ENCODE measurements at places on chromosomes 3 and 15.

- no peak for DNase-seq
Measured at GRCh38 chr15:78880242-78880533, 7.5 kb downstream of the MORF4L1 start.

DNA sequence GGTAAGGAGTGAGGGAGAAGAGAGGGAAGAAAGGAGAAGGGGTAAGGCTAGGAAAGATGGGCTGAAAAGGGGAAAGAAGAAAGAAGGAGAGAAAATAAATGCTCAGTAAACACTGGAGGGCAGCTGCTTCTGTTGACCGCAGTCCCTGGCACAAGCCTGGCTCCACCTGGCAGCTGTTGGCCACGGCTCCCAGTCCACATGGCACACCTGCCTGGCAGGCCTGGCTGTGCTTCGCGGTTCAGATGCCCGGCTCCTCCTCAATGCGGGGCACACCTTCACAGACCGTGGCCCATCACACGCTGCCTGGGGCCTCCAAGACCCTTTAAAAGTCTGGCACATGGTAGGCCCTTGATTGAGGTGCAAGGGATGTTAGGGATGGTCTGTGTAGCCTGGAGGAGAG is 516.8 kb upstream of the PROK2 start:
- no peak for DNase-seq

DNA sequence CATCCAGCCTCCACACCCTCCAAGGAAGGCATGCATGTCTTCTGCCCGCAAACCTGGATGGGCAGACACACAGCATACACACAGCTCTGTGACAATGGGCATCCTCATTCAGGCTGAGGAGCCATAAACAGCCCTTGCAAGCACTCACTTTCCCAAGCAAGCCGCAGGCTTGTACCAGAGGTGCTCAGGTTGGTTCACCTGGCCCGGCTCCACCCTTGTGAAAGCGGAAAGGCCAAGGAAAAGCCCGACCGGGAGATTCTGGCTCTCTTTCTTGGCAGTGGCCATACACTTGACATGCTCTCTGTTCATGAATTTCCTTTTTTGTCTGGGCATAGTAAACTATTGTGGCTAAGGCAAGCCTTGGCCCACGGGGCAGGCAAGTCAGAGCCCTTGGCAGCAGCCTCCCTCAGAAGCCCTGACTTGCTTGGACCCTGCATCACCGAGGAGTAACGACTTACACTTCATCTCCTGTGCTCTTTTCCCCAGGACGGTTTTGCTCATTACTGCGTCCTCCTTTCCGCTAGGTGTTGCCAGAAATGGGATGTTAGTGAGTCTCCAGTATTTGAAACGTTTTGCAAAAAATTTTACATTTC is 74.6 kb upstream of the BNC1 start:
- no peak for DNase-seq

- no peak for DNase-seq
Measured at GRCh38 chr3:175495331-175495730, 636.2 kb downstream of the NAALADL2 start.

GRCh38 chr3:128282380-128283196 is 129.3 kb downstream of the EEFSEC start:
- DNase-seq, result no peak

- DNase-seq, result no peak
Measured at GRCh38 chr15:91946581-91947292, 93.2 kb downstream of the SLCO3A1 start.

- DNase-seq, result no peak
Measured at GRCh38 chr3:139110072-139110830, 65.6 kb upstream of the PRR23C start.

DNA sequence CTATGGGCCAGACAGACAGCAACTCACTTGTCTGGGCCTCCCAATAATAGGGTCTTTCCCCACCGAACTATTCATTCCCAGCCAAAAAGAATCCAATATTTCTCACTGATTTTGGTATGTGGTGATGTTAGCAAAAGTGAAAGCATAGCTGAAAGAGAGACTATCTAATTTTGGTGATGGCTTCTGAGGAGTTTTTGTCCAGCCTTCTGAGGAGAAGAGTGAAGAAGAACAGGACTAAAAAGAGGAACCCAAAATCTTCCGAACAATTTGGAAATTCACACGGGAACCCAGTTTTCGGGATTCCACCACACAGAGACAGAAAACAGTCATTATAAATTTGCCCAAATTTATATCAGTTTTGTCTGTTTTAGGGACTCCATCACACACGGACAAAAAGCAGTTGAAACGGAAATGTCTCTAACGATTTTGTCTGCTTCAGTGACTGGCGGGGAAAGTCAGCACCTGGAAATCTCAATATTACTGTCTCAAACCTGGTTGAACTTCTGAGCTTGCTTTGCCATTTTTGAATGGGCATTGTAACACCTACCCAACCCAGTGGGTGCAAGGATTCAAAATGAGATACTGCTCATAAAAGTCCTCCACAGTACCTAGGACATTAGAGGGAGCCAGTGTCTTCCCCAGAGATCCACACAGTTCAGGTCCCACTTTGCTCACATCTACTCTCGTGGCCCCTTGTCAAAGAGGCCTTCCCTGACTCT is 9.1 kb downstream of the CD80 start:
- DNase-seq, result no peak

GRCh38 chr3:29280404-29281093 is at the start of gene RBMS3:
Gene RBMS3, plus strand, starts transcription at chr3:29281071.
- no peak for DNase-seq

- no peak for DNase-seq
Measured at GRCh38 chr3:18237251-18238005, 187.7 kb downstream of the SATB1 start.

DNA sequence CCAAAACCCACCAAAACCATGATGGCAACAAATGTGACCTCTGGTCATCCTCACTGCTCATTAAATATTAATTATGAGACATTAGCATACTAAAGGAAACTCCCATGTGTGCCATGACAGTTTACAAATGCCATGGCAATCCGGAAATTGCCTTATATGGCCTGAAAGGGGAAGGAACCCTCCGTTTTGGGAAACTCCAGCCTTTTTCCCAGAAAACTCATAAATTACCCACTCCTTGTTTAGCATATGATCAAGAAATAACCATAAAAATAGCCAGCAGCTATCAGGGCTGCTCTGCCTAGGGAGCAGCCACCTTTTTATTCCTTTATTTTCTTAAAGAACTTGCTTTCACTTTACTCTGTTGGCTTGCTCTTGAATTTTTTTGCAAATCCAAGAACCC is 992.7 kb downstream of the NTRK3 start:
- DNase-seq, result no peak

All from GM18507 (cell line).